ENCODE measurements at places on chromosomes 1 and 21.

- DNase-seq = no peak
Measured at GRCh38 chr1:210289248-210289647, 39.5 kb upstream of the HHAT start.

DNA sequence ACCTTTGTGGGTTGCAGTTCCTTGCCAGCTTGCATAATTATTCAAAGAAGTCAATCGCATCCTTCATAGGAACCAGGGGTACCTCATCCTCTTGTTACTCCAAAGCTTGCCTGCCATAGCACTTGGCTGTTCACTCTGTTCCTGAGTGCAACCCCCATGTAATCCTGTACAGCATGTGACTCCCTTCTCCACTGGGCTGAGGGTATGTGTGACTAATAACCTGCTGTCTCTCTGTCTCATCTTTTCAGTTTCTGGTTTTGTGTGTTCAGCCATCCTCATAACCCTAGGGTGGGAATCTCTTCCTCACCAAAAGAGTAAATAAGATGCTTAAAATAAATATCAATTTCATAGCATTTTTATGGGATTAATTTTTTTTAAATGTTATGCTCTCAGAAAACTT is 351.9 kb downstream of the S1PR1 start:
- DNase-seq = no peak

DNA sequence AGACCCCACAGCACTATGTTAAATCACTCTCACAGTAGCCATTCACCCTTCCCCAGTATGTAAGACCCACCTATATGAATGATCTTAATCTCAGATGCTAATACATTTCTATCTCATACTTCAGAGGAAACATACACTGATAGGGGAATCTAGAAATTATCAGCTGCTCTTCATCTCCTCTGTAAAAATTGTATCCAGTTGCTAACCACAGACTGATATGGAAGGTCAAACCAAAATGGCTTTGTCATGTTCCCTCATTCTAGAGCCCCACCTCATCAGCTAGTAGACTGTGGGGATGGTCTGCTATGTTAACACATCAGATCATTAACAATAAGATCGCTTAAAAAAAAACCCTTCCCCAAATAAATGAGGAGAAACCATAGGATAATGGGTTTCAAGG is 71.7 kb downstream of the UBR4 start:
- DNase-seq = no peak

DNA sequence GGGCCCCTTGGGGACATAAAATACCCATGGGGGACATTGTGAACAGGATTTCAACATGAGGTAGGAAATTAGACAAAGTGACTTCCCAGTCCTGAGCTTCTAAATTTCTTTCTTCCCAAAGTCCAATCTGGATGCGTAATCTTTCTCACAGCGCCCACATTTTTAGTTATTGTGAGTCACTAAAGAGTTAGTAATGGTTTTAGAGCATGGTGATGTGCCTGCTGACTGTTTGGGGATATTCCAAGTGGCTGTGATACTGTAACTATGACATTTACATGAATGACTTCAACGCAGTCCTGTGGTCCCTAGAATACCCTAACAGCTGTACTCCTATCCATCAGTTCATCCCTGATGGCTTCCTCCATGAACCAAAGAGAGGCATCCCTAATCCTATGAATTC is 224.0 kb upstream of the COA6 start:
- no peak for DNase-seq

DNA sequence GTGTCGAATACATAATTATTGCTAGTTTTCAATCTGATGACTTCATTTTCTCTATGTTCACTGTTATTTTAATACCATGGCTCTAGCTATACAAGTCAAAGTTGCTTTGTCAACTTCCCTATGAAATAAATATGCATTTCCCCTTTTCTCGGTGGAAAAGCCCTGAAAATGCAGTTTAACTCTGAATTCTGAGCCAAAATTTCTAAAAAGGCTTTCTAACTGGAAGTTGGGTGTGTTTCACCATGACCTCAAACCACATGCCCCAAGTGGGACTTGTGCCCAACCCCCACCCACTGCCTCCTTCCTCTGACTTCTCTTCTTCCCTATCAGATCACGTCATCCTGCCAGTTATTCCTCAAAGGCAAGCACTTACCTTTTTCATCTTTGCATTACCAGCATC is 8.9 kb downstream of the MKNK1 start:
- no peak for DNase-seq

DNA sequence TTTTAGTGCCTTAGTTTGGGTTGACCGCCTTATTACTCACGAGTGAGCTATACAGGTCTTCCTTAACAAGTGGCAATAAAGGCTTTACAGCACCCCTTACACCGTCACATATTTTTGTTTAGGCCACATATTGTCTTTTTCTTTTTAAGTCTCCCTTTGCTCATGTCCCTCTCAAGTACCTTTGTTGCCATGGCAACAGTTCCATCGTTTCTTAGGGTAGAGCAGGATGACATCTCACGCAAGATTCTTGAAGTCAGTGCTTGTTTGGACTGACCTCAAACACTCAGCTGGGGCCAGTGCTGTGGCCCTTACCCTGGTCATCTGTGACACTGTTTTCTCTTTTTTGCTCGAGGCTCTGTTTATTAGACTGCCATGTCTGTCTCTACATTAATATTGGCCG is 69.8 kb downstream of the PBX1 start:
- no peak for DNase-seq

- DNase-seq = no peak
Measured at GRCh38 chr1:244964112-244964971, 100.0 kb upstream of the HNRNPU start.

DNA sequence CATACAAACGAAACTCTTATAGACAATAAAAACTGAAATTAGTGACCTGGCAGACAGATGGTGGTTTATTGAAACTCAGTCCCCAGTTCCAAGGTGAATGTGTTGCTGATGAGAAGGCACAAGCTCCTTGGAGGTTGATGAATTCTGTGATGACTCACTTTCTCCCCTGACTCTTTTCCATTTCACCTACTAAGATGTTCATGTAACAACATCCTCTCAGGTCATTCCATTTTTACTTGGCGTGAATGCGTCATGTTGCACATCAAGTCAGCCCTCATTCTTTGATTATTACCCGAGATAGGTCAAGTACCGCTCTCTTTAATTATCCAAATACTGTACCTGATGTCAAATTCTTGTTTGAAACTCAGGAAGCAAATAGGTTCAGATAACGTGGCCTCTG is 10.1 kb upstream of the IL10RB start:
- no peak for DNase-seq

GRCh38 chr1:2604844-2605508 is 18.4 kb downstream of the PRXL2B start:
- no peak for DNase-seq

GRCh38 chr1:161962091-161962887 is 61.4 kb downstream of the OLFML2B start:
- no peak for DNase-seq

DNA sequence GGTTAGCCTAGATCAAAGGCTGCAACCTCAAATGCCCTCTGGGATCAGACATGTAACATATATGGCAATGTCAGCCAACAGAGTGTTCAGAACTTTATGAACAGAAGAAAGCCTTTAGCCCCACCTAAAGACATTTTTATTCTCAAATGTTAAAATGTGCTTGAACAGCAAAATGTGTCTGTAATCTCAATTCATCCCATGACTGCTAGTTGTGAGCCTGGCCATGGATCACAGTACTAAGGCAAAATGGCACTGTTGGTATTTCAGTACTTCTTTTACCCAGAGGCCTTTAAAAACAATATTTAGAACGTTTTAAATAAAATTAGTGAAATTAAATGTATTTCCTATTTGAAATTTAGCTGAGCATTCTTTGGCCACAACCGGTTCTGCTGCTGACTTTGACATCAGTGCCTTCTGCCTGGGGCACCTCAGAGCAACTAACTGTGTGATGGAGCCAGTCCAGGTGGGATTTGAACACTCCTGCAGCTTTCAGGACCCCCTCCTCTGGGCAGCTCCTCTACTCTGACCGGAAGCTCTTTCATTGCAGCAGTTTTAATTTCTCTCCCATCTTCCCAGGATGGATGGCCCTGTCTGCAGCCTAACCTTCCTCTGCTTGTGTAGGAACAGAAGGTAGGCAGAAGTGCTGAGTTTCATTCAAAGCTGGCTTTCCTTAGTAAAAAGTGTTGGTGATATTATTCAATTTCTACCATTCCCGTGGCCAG is 68.3 kb upstream of the NFIA start:
- DNase-seq = no peak
